Stimulated activated CD8-positive, alpha-beta memory T cell treated with anti-CD3 and anti-CD28 coated beads, Interleukin-7, amount 100 ng/mL, for 24 hours (primary cell): ENCODE measurements at places on chromosomes 6 and 20.

DNA sequence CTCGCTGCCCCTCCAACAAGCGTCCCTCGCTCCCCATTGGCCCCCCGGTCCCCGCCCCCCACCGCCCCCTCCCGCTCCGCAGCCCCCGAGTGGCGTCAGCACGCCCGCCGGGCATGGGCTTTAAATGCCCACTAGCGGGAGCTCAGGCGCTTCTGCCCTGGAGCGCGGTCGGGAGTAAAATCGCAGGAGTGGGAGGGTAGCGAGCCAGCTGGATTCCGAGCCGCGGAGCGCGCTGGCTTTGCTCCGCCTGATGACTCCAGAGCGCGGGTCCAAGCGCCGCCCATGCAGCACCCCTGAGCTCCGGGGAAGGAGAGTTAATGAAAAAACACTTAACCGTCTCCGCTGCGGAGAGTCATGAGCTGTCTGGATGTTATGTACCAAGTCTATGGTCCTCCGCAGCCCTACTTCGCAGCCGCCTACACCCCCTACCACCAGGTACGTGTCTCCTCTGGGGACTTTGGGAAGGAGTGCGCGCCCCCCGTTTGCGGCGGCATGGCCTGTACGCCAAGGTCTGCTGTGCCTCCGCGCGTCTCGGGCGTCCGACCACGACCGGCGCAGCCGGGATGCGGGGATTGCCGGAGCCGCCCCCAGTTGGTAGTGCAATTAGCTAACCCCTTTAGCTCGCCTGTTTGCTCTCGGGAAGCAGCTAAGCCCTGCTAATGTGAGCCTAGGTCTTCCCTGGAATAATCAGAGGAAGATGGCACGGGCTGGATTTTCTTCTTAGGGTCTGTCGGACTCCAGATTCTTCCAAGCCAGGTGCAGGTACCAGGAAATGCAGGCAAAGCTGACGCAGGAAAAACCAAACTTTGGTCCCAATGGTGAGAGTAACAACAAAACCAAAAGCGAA is at the start of gene VGLL2:
TSS of gene VGLL2 (plus strand) at position 149 of the 847 bp plus-strand sequence. CDS start at position 355, 206 bp downstream.
- no peak for DNase-seq

- DNase-seq: no peak
Measured at GRCh38 chr6:80638213-80639055, 532.0 kb downstream of the BCKDHB start.

GRCh38 chr6:5338177-5338960 is 77.1 kb downstream of the FARS2 start:
- DNase-seq: no peak

DNA sequence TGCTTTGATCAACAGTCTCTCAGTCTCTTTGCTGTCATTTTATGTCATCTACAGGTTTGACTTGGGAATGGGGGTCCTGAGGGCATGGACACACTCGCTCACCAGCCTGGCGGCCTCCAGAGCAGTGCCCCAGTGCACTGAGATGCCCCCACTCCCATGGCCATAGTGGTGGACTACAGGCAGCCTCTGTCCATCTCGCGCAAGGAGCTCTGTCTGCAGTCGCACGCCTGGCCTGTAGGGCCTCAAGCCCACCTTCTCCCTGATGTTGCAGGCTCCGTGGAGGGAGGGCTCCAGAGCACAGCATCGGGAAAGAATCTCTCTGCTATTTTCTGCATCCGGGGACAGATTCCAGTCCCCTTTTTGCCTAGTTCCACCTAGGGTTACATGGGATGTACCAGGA is 22.6 kb downstream of the DDO start:
- no peak for DNase-seq

GRCh38 chr6:70547313-70547712 is 19.4 kb upstream of the SDHAF4 start:
- DNase-seq: no peak

DNA sequence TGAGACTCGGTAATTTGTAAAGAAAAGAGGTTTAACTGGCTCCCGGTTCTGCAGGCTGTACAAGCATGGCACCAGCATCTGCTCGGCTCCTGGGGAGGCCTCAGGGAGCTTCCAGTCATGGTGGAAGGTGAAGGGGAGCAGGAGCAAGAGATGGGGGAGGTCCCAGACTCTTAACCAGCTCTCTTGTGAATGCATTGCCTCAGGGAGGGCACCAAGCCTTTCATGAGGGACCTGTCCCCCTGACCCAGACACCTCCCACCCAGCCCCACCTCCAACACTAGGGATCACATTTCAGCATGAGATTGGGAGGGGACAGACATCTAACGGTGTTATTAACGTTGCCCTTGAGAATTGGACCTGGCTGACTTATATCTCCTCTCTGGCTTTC is 68.6 kb downstream of the PTPN1 start:
- no peak for DNase-seq

DNA sequence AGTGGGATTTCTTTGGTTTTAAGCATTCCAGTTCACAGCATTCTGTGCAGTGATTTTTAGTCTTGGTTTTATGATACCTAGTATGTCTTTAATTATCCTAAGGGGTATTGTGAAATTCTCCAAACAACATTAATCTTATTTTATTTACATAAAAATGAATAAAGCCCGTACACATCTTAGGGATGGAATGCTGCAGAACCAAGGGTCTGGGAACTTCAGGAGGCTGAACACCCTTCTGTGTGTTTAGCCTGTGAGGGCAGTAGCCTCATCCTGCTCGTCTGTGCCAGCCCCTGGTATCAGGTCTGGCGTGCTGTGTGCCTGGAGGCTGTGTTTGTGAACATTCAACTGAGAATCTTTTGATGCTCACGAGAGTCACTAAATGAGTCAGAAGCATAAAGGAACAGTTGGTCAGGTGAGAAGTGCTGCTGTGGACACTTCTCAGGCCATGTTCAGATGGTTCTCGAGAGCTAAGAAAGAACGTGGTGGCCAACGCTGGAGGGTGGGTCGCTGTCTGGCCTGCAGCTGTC is 25.2 kb upstream of the C20orf204 start:
- no peak for DNase-seq

DNA sequence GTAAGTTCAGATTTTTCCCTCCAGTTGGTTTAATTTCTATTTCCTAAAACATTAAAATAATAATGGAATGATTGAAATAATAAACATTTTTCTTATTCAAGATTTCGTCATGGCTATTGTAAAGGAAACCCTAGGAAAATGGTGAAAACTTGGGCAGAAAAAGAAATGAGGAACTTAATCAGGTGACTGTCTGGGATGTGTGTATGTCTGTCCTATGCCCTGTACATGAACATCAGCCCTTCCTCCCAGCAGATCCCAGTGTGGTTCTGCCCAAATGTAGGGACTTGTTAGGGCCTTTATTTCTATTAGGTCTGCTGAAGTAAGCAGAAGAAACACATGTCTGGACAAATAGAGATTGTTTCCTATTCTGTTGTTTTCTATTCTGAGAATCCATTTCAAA is 13.1 kb downstream of the RIOK1 start:
- DNase-seq: no peak

DNA sequence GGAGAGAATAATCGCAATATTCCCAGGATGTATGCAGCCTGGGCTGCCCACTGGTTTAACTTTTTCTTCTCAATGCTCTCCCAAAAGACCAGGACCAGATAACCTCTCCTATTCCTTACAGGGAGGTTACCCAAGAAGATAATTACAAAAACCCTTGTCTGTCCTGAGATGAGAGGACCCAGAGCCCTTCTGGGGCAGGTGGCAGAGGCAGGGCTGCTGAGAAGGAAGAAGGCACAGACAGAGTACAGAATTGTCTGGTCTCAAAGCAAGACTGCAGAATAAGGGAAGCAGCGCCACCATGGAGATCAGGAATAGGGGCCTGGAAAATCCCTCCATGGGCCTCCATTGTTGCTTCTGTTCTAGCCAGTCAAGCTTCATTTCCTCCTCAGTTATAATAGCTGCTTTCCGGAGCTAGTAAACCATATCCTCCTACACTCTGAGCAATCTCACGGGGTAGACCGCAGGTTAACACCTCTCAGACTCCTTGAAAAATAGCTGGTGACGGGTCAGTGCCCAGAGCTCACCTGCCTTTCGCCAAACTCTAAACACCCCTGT is 463 bp upstream of the HLA-DMB start:
- no peak for DNase-seq

DNA sequence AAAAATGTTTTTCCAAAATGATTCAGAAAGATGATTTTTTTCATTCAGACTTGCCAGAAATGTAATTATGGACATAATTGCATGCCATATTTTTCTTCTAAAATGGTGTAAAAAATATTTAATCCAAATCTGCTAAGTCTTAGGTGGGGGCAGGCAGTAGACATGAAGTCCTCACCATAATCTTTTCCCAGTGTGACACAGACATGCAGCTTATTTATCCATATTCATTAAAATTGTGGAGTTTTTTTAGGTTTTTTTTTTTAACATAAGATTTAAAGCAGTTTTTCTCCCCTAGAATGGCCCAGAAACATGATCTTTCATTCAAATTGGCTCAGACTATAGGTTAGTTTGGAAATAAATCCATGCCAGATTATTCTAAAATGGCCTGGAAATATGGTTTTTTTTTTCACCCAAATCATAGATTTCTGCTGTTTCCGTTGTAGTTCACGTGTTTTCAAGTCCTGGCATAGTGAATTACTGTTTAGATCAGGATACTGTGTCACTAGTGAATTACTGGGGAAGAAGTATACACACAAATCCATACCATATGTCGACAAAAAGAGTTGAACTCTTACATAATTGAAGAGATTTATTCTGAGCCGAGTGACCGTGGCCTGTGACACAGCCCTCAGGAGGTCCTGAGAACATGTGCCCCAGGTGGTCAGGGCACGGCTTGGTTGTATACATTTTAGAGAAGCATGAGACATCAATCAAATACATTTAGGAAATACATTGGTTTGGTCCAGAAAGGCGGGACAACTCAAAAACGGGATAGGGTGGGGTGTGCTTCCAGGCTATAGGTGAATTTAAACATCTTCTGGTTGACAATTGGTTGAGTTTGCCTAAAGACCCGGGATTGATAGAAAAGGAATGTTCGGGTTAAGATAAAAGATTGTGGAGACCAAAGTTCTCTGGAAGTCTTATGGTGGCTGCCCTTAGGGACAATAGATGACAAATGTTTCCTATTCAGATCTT is 33.9 kb downstream of the ZNF133 start:
- no peak for DNase-seq

- no peak for DNase-seq
Measured at GRCh38 chr6:11692451-11693376, 85.9 kb downstream of the ADTRP start.

DNA sequence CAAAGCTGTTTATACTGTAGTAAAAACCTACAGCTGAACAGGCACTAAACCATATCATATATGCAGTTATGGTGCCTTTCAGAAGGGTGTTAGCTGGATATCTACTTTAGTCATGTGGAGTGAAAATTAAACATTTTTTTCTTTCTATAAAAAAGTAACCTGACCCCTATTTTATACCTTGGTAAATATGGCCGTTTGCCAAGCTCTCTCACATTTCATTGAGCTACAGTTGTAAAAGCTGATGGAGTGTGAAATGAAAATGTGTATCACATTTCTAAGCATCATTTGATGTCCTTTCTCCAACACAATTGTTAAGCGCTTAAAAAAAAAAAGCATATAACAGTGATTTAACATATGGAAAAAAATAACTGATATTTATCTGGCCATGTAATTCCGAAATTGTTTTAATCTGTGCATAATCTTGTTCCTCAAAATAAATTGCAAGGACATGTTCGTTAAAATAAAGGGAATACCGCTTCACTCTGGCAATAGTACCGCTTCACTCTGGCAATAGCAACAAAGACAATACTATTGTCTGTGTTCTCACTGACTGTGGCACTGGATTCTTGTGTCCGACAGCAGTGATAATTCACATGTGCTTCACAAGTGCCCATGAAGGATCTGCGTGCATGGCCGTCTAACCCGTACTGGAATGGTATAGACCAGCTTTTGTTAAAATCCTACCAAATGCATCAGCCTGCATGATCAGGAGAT is 391.8 kb upstream of the SOX4 start:
- DNase-seq: no peak

GRCh38 chr20:22929661-22930060 is 105.5 kb upstream of the SSTR4 start:
- no peak for DNase-seq

DNA sequence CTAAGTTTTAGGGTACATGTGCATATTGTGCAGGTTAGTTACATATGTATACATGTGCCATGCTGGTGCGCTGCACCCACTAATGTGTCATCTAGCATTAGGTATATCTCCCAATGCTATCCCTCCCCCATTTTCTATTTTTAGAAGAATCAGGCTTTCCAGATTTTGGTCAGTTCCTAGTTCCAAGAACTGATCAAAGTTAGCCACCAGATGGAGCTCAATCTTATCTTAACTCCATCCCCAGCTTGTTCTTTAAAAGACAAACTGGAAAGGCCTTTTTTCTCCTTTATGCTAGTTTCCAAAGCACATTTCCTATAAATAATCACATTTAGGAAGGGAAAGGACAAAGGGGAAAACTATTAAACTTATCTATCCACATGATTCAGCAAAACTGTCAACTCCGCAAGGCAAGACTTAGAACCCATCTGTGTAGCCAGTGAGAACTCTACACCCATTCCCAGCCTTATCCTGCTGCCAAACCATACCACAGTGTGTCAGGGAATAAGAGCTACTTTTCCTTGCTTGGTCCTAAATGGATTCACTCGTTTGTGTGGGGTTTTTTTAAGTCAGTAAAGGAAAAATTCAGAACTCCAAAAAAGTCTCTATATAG is 22.8 kb upstream of the KHDC1 start:
- no peak for DNase-seq

DNA sequence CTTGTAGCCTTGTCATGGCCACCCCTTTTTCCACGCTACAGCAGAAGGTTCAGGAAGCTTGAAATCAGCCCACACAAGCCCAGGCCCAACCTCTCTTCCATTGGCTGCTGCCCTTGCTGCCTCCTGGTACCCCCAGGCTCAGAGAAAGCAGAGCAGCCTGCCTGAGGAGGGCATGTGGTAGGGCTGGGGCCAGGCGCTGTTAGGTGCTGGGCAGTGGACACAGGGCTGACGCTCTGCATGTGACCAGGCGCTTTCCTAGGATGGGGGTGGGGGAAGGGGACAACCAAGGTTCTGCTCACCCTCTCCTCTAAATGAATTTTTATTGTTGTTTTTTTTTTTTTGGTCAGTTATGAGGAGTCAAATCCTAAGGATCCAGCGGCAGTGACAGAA is 36.3 kb upstream of the ID1 start:
- DNase-seq: no peak

DNA sequence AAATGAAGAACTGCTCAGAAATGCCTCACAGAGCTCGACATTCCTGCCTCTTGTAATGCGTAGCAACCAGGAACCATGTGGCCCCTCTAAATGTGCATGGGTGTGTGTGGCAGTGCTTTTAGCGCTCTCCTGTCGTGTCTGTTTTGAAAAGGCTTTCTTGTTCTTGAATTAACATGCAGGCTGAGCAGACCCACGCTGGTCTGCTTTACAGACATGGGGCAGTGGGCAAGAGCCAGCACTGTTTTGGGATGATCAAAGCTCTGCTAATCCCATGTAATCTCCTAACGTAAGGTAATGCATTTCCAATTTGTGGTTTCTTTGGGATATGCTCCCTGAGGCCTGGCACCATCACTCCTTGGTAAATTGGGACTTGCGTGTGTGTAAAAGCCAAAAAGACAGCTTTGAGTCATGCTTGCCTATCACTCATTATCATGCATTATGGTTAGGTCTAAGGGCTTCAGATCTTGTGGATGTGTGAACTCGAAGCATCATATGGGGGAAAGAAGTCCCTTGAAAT is 11.8 kb downstream of the RIPOR2 start:
- DNase-seq: no peak

- no peak for DNase-seq
Measured at GRCh38 chr6:84508334-84508733, 256.1 kb downstream of the TBX18 start.

- DNase-seq: no peak
Measured at GRCh38 chr6:52739627-52740026, 23.6 kb downstream of the GSTA2 start.

GRCh38 chr20:51935003-51935358 is 132.7 kb upstream of the SALL4 start:
- DNase-seq: no peak
